Activated naive CD8-positive, alpha-beta T cell treated with anti-CD3 and anti-CD28 coated beads, Interleukin-2, amount 10 ng/mL, durations not matched to agents 7 days and 5 days (primary cell): ENCODE measurements at places on chromosomes 1 and 21. TPM values are rescaled to one million over a fixed set of nuclear protein-coding genes. Genes with fewer than 3 reads are reported as not detected.
A peak's percentile ranks its signal among the peaks of the same experiment; 100 is the strongest.

Gene OR2L2
- total RNA-seq = 0.06 TPM

Gene GSTM5
- not detected for total RNA-seq

Gene TAL1
- total RNA-seq = not detected

Gene FMOD
- total RNA-seq = not detected

Gene FMO2
- not detected for total RNA-seq

Gene SLC26A9
- total RNA-seq = not detected

Gene OVAAL
- not detected for total RNA-seq

Gene ADAMTS1
- total RNA-seq = 1.6 TPM

Gene AXDND1
- total RNA-seq = 0.85 TPM

Gene CCDC28B
- 55.6 TPM for total RNA-seq

Gene CELA2A
- not detected for total RNA-seq

Gene HCN3
- total RNA-seq = 6.7 TPM

Gene CYP4A11
- total RNA-seq = not detected

Gene LINGO4
- 0.14 TPM for total RNA-seq

GRCh38 chr1:169892176-169892926 is 1.3 kb downstream of the SCYL3 start:
- peak overlapping the region; percentile 95 for H3K4me3 ChIP-seq
- peaks cover 5% of the 10 kb centered on the region for H3K27me3 ChIP-seq
- peaks cover 15% of the 10 kb centered on the region for H3K36me3 ChIP-seq
- H3K4me1 ChIP-seq = peaks cover 44% of the 10 kb centered on the region
- peak overlapping the region; percentile 100 for H3K27ac ChIP-seq
- no peak for DNase-seq

GRCh38 chr1:220067269-220068204 is 21.2 kb upstream of the EPRS1 start:
- H3K27ac ChIP-seq = no peak overlapping the region
- H3K27me3 ChIP-seq = no peaks in the 10 kb centered on the region
- H3K36me3 ChIP-seq = peaks cover 19% of the 10 kb centered on the region
- no peak for DNase-seq
- no peak overlapping the region for H3K4me3 ChIP-seq
- no peaks in the 10 kb centered on the region for H3K4me1 ChIP-seq

- no peaks in the 10 kb centered on the region for H3K36me3 ChIP-seq
- H3K4me1 ChIP-seq = peaks cover 8% of the 10 kb centered on the region
- H3K4me3 ChIP-seq = no peak overlapping the region
- peaks cover 49% of the 10 kb centered on the region for H3K27me3 ChIP-seq
Observed at GRCh38 chr1:237043846-237044636, 2.1 kb downstream of the RYR2 start.

- DNase-seq = no peak
- peaks cover 13% of the 10 kb centered on the region for H3K36me3 ChIP-seq
- no peak overlapping the region for H3K27ac ChIP-seq
- no peaks in the 10 kb centered on the region for H3K4me1 ChIP-seq
- H3K4me3 ChIP-seq = no peak overlapping the region
Observed at GRCh38 chr1:59364037-59364436, 67.1 kb downstream of the FGGY start.

DNA sequence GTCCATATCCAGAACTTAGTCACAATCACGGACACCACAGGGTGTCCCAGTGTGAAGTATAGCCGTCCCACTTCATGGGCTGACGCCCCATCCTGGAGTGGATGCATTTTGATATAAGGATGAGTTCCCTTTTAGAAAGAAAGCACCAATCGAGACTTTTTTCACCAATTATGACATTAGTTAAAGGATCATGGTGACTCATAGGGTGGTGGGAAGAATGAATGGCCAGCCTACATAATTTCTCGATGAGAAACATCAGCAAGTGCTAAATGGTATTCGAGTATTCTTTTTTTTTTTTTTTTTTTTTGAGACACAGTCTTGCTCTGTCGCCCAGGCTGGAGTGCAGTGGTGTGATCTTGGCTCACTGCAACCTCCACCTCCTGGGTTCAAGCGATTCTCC is 38.5 kb upstream of the USP1 start:
- peaks cover 4% of the 10 kb centered on the region for H3K27me3 ChIP-seq
- no peaks in the 10 kb centered on the region for H3K4me1 ChIP-seq
- no peak for DNase-seq
- no peaks in the 10 kb centered on the region for H3K36me3 ChIP-seq

- no peaks in the 10 kb centered on the region for H3K36me3 ChIP-seq
- H3K4me1 ChIP-seq = peaks cover 2% of the 10 kb centered on the region
- no peak for DNase-seq
- no peak overlapping the region for H3K27ac ChIP-seq
- H3K27me3 ChIP-seq = peaks cover 19% of the 10 kb centered on the region
Observed at GRCh38 chr1:66583021-66583420, 49.1 kb downstream of the SGIP1 start.

DNA sequence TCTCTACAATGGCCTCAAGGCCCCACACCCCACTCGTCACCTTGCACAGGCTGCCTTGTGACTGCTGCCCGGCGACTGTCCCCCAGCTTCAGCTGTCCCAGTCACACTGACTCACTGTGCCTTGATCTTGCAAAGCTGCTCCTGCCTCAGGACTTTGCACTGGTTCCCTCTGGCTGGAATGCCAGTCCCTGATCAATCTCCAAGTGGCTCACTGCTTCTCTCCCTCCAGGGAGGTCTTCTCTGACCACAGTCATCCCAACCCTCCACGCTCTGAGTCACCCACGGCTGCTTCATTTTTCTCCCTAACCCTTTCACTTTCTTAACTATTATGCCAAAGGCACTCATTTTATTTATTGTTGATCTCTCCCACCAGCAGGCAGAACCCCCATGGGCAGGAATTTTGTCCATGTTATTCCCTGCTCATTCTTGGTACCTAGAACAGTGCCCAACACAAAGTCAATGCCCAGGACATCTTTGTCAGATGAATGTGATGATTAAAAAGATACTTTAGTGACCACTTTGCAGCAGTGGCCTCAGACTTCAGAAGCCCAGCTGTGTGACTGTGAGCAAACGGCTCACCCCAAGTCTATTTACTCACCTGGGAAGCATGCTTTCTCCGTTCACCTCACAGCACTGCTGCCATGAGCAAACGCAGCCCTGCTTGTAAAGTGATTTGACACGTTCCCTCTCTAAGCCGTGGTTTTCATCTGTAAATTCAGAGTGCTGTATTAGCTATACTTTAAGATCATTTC is 53.4 kb downstream of the ZBTB18 start:
- no peaks in the 10 kb centered on the region for H3K36me3 ChIP-seq
- H3K4me1 ChIP-seq = peaks cover 8% of the 10 kb centered on the region
- peaks cover 6% of the 10 kb centered on the region for H3K27me3 ChIP-seq
- no peak overlapping the region for H3K27ac ChIP-seq
- no peak for DNase-seq
- no peak overlapping the region for H3K4me3 ChIP-seq

GRCh38 chr1:44721485-44722361 is 9.2 kb downstream of the RNU5D-1 start:
- H3K27me3 ChIP-seq = no peaks in the 10 kb centered on the region
- H3K4me3 ChIP-seq = peak overlapping the region; percentile 61
- H3K4me1 ChIP-seq = peaks cover 60% of the 10 kb centered on the region
- peak; percentile 65 for DNase-seq
- peak overlapping the region; percentile 94 for H3K27ac ChIP-seq

DNA sequence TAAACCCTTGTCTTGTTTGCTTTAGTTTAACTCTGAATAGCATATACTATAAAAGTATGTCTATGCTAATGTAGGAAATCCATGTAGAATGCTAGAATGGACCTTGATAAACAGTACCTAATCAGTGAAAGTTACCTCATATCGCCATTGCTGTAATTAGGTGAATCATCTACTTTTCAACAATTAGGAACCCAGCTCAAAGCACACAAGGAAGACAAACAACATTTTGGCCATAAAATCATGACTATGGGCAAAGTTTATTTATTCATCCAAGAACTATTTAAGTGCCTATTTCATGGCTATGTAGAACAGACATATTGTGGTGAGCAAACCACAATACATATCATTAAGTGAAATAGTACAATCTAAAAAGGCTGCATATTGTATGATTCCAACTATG is 1043.2 kb downstream of the BRINP3 start:
- H3K36me3 ChIP-seq = no peaks in the 10 kb centered on the region
- no peak overlapping the region for H3K27ac ChIP-seq
- no peak for DNase-seq
- no peaks in the 10 kb centered on the region for H3K27me3 ChIP-seq

- no peaks in the 10 kb centered on the region for H3K36me3 ChIP-seq
- no peak overlapping the region for H3K27ac ChIP-seq
- H3K4me3 ChIP-seq = no peak overlapping the region
Observed at GRCh38 chr1:114144016-114144415, 9.7 kb downstream of the SYT6 start.

DNA sequence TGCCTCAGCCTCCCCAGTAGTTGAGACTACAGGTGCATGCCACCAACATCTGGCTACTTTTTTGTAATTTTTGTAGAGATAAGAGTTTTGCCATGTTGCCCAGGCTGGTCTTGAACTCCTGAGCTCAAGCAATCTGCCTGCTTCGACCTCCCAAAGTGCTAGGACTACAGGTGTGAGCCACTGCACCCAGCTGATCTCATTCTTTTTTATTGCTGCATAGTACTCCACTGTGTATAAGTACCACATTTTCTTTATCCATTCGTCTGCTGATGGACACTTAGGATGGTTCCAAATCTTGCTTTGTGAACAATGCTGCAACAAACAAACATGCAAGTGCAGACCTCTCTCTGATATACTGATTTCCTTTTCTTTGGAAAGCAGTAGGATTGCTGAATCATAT is 59.5 kb downstream of the UROD start:
- H3K27me3 ChIP-seq = peaks cover 29% of the 10 kb centered on the region
- DNase-seq = no peak
- no peak overlapping the region for H3K27ac ChIP-seq
- no peaks in the 10 kb centered on the region for H3K36me3 ChIP-seq

DNA sequence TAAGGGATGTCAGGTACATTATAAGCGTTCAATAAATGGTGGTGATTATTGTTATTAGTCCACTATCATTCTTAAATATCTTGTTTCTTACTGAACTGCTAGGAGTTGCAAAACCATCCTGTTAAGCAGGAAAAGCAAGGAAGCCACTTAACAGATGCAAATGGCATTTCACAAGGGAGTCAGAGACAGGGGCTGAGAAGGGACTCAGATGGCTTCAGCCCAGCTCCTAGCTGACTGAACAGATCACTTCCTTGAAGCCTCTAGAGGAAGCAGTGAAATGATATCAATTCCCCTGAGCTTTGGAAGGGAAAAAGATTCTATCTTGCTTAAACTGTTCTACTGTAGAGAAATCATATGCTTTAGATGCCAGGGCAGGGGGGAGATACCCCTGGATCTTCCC is 151.5 kb downstream of the ST6GALNAC5 start:
- H3K27ac ChIP-seq = no peak overlapping the region
- H3K4me1 ChIP-seq = no peaks in the 10 kb centered on the region
- H3K27me3 ChIP-seq = peaks cover 15% of the 10 kb centered on the region
- no peaks in the 10 kb centered on the region for H3K36me3 ChIP-seq
- DNase-seq = no peak
